Colonic mucosa (tissue), 4 donors: ENCODE measurements at places on chromosomes 2 and 18. TPM values are rescaled to one million over a fixed set of nuclear protein-coding genes. Genes with fewer than 3 reads are reported as not detected.
A peak's percentile ranks its signal among the peaks of the same experiment; 100 is the strongest.

CNGA3 gene
- total RNA-seq, result 0.20 TPM

SP140 gene
- total RNA-seq, result 1.7 TPM

SPP2 gene
- not detected for total RNA-seq

CABYR gene
- total RNA-seq, result 1.6 TPM

IL36B gene
- total RNA-seq, result not detected

THSD7B gene
- total RNA-seq, result 0.05 TPM

NYAP2 gene
- total RNA-seq, result 0.12 TPM

LIMS4 gene
- total RNA-seq, result 0.40 TPM

GRCh38 chr2:72233211-72233610 lies 85.5 kb upstream of the CYP26B1 start:
- no peak overlapping the region for H3K27ac ChIP-seq
- H3K4me1 ChIP-seq, result no peaks in the 10 kb centered on the region
- no peak for DNase-seq
- H3K27me3 ChIP-seq, result no peaks in the 10 kb centered on the region

GRCh38 chr2:10254373-10255188 lies 48.1 kb upstream of the HPCAL1 start:
- no peaks in the 10 kb centered on the region for H3K4me1 ChIP-seq
- no peaks in the 10 kb centered on the region for H3K36me3 ChIP-seq
- H3K27ac ChIP-seq, result no peak overlapping the region
- DNase-seq, result no peak
- H3K27me3 ChIP-seq, result no peaks in the 10 kb centered on the region
- H3K4me3 ChIP-seq, result no peak overlapping the region

DNA sequence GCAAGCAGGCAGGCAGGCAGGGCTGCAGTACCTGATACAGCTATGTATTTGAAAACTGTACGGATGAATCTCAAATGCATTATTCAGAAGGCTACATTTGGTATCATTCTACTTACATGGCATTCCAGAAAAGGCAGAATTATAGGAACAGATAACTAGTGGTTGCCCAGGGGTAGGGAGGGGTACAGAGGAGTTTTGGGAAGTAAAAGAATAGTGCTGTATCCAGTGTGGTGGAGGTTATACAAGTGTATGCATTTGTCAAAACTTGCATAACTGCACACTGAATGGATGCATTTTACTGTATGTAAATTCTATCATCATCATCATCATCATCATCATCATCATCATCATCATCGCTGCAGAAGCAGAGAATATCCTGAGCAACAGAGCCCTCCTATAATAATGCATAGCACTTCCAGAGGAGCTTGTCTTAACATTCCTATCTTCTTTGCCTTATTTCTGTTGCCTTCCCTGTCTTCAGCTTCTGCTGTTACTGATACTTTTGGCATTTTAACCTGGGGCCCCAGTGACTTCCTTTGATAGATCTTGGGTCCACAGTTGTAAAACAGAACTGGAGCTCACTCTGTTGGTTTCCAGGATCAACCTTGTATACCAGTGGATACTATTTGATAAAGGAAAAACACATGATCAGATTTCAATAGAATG lies 155.5 kb upstream of the OTX1 start:
- no peak for DNase-seq
- no peaks in the 10 kb centered on the region for H3K4me1 ChIP-seq
- H3K27ac ChIP-seq, result no peak overlapping the region
- no peaks in the 10 kb centered on the region for H3K27me3 ChIP-seq
- H3K36me3 ChIP-seq, result no peaks in the 10 kb centered on the region

GRCh38 chr2:12603781-12604295 lies 112.9 kb upstream of the TRIB2 start:
- DNase-seq, result no peak
- no peak overlapping the region for H3K4me3 ChIP-seq
- no peaks in the 10 kb centered on the region for H3K4me1 ChIP-seq
- H3K27me3 ChIP-seq, result no peaks in the 10 kb centered on the region
- no peak overlapping the region for H3K27ac ChIP-seq

DNA sequence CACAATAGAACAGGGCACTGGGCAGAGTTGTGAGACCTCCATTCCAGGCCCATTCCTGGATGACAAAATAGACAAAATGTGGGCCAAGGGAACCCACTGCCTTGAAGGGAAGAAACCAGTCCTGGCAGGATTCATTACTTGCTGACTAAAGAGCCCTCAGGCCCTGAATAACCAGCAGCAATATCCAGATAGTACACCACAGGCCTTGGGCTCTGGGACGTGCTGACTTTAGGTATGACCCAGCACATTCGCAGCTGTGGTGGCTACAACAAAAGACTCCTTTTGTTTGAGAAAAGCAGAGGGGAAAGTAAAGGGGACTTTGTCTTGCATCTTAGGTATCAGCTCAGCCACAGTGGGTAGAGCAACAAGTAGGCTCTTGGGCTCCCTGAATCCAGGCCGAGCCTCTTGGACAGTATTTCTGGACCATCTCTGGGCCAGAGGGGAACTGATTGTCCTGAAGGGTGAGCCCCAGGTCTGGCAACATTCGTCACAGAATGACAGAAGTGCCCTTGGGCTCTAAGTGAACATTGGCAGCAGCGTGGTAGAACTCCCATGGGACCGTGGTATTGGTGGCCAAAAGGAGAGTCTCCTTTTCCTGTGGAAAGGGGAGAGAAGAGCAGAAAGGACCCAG lies 89.9 kb upstream of the CD226 start:
- no peak overlapping the region for H3K27ac ChIP-seq
- no peak overlapping the region for H3K4me3 ChIP-seq
- H3K4me1 ChIP-seq, result no peaks in the 10 kb centered on the region
- no peaks in the 10 kb centered on the region for H3K36me3 ChIP-seq

DNA sequence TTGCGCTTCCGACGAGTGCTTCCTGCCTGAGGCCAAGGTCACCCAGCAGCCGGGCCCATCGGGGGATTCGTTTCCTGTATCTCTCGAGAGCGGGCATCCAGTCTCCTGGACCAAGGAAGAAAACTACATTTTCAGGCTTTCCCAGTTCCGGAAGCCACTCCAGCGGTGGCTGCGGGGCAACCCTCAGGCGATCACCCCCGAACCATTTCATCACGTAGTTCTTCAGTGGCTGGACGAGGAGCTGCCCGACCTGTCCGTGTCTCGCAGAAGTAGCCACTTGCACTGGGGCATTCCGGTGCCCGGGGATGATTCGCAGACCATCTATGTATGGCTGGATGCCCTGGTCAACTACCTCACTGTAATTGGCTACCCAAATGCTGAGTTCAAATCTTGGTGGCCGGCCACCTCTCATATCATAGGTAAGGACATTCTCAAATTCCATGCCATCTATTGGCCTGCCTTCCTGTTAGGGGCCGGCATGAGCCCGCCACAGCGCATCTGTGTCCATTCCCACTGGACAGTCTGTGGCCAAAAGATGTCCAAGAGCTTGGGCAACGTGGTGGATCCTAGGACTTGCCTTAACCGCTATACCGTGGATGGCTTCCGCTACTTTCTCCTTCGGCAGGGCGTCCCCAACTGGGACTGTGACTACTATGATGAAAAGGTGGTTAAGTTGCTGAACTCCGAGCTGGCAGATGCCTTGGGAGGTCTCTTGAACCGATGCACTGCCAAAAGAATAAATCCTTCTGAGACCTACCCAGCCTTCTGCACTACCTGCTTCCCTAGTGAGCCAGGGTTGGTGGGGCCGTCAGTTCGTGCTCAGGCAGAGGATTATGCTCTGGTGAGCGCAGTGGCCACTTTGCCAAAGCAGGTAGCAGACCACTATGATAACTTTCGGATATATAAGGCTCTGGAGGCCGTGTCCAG lies 1.0 kb downstream of the MARS2 start:
- H3K27ac ChIP-seq, result peak overlapping the region; percentile 69
- DNase-seq, result peak; percentile 43
- H3K27me3 ChIP-seq, result no peaks in the 10 kb centered on the region
- H3K36me3 ChIP-seq, result no peaks in the 10 kb centered on the region
- H3K4me1 ChIP-seq, result peaks cover 5% of the 10 kb centered on the region

- H3K27ac ChIP-seq, result no peak overlapping the region
- no peaks in the 10 kb centered on the region for H3K36me3 ChIP-seq
- H3K27me3 ChIP-seq, result no peaks in the 10 kb centered on the region
- no peaks in the 10 kb centered on the region for H3K4me1 ChIP-seq
These were observed 49.0 kb downstream of the SNED1 start for GRCh38 chr2:241047253-241048010.

DNA sequence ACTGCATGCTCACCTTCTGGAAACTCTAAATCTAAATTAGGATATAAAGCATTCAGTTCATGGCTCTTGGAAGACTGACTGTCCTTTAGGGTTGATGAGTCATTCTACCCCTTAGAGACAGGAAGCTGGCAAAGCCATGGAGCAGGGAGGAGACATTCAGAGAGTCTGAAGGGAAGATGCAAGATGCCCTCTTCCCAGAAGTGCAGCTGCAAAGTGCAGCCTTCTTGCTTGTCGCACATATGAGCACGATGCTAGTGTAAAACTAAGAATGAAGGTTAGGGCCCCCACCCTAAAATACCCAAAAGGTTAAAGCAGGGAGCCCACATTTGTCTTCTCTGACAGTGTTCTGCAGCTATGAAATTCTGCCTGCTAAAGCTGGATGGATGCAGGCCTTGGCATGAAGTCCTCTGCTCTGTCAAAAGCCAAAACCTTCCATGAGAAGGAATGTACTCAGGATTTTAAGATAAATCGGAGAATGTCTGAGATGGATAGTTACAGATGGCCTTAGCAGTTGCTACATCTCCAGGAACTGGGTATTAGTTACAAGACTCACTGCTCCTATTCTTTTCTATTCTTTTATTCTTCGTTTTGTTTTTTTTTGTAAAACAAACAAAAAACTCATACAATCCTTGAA lies 89.7 kb downstream of the POLE4 start:
- H3K27me3 ChIP-seq, result no peaks in the 10 kb centered on the region
- no peak overlapping the region for H3K27ac ChIP-seq
- no peak for DNase-seq
- no peak overlapping the region for H3K4me3 ChIP-seq
- no peaks in the 10 kb centered on the region for H3K36me3 ChIP-seq

DNA sequence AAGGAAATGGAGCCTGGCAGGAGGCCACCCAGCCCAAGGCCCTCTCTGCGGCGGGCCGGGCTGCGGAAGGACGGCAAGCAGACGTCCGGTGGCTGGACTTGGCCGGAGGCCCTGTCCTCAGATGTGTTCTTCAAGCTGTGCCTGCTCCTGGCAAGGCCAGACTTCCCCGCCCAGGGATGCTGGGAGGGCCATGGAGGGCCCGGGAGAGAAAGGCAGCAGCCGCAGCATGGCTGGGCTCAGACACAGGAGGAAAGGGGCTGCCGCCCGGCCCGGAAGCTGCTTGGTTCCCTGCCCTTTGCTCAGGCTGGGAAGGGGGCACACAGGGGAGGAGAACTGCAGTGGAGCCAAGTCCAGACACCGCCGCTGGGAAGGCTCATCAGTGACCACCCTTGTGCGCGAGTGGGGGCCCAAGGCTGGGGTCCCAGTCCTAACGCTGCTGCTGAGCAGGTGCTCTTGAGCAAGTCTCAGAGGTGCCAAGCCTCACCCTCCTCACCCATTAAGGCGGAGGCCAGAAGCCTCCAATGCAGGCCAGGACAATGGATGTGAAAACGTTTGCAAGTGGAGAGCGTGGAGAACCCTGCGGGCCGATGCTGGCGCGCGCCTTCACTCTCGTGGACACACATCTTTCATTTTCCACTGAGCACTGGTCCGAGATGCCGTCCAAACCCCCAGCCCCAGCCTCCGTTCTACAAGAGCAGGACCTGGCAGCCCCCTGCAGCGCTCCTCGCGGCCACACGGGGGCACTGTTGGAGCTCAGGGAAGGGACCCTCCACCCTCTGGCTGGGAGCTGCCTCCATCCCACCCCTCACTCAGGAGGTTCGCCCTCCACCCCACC lies 7.9 kb downstream of the CROCC2 start:
- H3K27ac ChIP-seq, result no peak overlapping the region
- no peaks in the 10 kb centered on the region for H3K36me3 ChIP-seq
- peaks cover 3% of the 10 kb centered on the region for H3K27me3 ChIP-seq
- H3K4me1 ChIP-seq, result no peaks in the 10 kb centered on the region
- no peak overlapping the region for H3K4me3 ChIP-seq

GRCh38 chr2:226829721-226830631 lies 5.9 kb upstream of the RHBDD1 start:
- H3K36me3 ChIP-seq, result no peaks in the 10 kb centered on the region
- no peak overlapping the region for H3K27ac ChIP-seq
- peaks cover 5% of the 10 kb centered on the region for H3K4me1 ChIP-seq
- no peaks in the 10 kb centered on the region for H3K27me3 ChIP-seq
- no peak for DNase-seq
- H3K4me3 ChIP-seq, result no peak overlapping the region

GRCh38 chr2:60520917-60521539 lies 32.4 kb downstream of the BCL11A start:
- no peaks in the 10 kb centered on the region for H3K27me3 ChIP-seq
- no peaks in the 10 kb centered on the region for H3K4me1 ChIP-seq
- H3K36me3 ChIP-seq, result no peaks in the 10 kb centered on the region
- no peak overlapping the region for H3K4me3 ChIP-seq

- no peaks in the 10 kb centered on the region for H3K4me1 ChIP-seq
- DNase-seq, result no peak
- H3K27ac ChIP-seq, result no peak overlapping the region
- no peaks in the 10 kb centered on the region for H3K27me3 ChIP-seq
These were observed 39.3 kb upstream of the EFEMP1 start for GRCh38 chr2:55962915-55963314.

GRCh38 chr2:215722986-215723630 lies 287.2 kb upstream of the FN1 start:
- no peaks in the 10 kb centered on the region for H3K4me1 ChIP-seq
- no peak for DNase-seq
- no peak overlapping the region for H3K4me3 ChIP-seq
- H3K27me3 ChIP-seq, result no peaks in the 10 kb centered on the region
- H3K36me3 ChIP-seq, result no peaks in the 10 kb centered on the region
- no peak overlapping the region for H3K27ac ChIP-seq
